H4 (cell line): ENCODE measurements at places on chromosomes 6 and 20. TPM values are rescaled to one million over a fixed set of nuclear protein-coding genes. Genes with fewer than 3 reads are reported as not detected.

The PKHD1 gene
- not detected in 2 replicates for total RNA-seq

The DEFB124 gene
- not detected in 2 replicates for total RNA-seq

The CLVS2 gene
- total RNA-seq = 0.04 TPM in 1 of 2 replicates, not detected in the other

The TNXB gene
- total RNA-seq = 0.06 and 0.29 TPM in 2 replicates

The PRDM1 gene
- 0.37 and 1.7 TPM in 2 replicates for total RNA-seq

The TMEM74B gene
- total RNA-seq = 0.52 TPM in 1 of 2 replicates, not detected in the other

- no peak for DNase-seq
Observed at GRCh38 chr6:135261872-135262725, 81.0 kb downstream of the MYB start.

GRCh38 chr6:159221486-159222170, 52.4 kb downstream of the FNDC1 start:
- DNase-seq = no peak

- DNase-seq = no peak
Observed at GRCh38 chr6:28765978-28766351, 157.8 kb downstream of the TRIM27 start.

DNA sequence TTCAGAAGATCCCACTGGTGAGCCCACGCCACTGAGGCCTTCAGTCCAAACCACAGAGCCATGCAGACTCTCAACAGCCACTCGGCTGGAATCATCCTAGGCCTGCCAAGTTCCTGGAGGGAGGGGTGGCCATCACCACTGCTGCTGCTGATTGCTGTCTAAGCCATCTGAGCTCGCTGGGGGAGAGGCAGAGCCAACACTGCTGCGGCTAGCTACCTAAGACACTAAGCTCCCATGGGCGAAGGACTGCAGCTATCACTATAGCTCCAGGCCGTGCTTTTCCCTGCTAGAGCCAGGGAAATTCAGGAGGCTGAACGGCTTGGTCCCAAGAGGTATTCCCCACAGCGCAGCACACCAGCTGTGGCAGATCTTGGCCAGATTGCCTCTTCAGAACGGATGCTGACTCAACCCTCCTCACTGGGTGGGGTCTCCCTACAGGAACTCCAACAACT, 73.6 kb downstream of the TBC1D32 start:
- peak; percentile 16 for DNase-seq

- DNase-seq = peak; percentile 35
Observed at GRCh38 chr6:148565930-148566663, 180.7 kb upstream of the UST start.

DNA sequence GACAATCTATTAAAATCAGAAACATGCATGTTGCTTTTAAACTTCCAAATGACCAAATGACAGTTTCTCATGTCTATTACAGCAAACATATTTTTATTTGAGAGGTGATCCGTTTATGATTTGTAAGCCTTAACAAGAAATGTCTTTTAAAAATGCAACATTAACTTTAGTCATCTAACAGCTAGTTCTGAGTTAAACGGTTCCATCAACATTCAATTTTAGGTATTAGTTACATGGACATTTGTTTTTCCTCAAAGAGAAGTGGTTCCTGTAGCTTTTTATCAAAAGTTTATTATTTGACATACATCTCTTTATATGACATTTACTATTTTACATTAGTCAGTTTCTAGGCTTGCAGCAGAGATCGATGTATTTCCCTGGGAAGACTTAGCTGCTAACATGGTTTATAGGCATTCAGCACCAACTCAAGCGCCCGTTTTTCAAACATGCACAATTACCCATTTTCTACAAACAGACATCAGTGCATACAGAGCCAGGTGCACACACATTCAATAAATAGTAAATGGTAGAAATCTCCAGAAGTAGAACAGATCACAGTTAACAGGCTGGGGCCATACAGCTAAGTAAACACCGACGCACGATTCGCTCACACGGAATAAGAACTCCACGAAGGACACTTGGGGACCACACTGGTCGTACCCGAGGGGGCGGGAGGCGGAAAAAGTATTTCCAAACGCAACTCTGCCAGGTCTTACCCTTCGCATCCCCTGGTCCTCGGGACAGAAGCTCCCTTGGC, 882 bp downstream of the CNR1 start:
- no peak for DNase-seq

GRCh38 chr6:18509871-18510643, 122.9 kb downstream of the RNF144B start:
- no peak for DNase-seq

DNA sequence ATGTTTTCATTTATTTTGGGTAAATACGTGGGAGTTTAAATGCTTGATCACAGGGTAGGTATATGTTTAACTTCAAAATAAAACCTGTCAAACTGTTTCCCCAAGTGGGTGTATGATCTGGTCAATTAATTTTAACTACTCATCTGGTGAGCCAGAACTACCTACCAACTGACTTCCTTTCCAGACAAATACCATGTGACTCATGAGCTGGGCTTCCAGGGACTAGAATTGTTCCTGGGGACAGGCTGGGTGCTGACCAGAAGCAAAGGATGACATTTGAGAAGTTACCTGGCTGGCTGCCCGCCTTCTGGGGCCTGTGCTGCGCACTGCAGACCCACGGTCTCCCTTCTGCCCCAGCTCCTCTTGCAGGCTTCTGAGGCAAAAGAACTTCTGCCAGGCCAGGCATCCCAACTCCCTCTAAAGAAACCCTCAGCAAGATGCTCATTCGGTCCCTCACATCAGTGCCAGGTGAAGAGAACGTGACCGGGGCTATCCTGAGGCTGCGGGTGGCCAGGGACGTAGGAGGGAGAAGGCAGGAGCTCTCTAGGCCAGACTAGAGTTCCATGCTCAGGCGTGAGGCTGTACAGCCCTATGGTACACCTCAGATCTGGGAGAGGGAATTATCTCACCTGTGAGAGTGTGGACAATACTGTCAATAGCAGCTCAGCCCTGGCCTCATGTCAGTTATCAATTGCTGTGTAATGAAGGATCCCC, 103.6 kb downstream of the JPH2 start:
- DNase-seq = peak; percentile 49
